ELF-1 (cell line): ENCODE measurements at places on chromosomes 11 and 22.

DNA sequence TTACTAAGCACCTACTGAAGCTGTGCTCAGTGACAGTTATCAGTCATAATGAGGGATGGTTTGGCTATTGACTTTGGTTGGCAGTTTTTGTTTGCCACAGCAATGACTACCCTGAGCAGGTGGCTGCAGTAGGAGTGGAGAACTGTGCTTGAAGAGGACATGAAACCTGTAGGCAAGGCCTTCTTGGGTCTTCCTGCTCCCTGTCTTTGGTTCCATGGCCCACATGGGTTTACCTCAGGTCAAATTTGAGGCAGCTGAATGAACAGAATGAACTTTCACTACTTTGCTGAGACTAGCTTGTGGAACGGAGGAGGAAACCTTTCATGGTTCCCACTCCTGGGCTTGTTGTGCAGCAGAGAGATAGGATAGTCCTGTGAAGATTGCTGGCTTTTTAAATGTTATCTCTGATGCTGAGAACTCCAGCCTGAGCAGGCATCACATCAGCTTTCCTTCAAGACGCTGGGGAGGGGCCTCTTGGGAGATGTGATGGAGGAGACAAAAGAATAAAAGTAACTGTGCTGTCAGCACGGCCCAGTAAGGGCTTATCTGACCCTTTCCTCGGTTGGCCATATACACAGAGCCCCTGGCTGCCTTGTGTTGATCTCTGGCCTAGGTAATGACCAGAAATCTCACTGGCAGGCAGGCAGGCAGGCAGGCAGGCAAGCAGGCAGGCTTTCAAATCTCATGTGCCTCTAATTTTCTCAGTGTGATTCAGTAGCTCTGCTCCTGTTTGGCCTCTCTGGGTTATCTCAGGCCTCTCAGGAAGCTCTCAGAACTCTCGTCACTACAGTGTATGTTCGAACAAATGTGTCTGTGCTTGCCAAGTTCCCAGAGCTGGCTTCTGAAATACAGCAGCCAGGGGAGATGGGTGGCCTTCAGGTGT, 12.0 kb downstream of the STIM1 start:
- peak; percentile 65 for DNase-seq

GRCh38 chr11:85809191-85809590, 1.8 kb downstream of the SYTL2 start:
- DNase-seq, result no peak

GRCh38 chr11:69553416-69554357, 72.2 kb downstream of the LINC01488 start:
- DNase-seq, result no peak

DNA sequence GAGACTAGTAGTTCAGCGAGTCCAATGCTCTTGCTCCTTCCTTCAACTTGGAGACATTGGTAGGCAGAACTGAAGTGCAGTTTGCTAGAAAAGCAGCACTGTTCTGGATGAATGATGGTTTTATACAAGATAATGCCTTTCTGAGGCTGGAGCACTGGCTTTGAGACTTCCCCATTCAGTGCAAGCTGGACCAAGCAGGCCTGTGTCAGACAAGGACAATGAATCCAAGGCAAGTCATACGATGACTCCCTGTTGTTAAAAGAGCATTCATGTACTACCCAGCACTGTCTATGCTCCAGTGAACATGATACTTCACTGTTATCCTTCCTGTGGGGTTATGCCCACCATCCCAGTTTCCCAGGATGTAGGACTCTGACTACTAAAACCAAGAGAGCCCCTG, 242.3 kb upstream of the RAG2 start:
- no peak for DNase-seq

GRCh38 chr11:17714356-17714854, 5.0 kb upstream of the MYOD1 start:
- peak; percentile 62 for DNase-seq

- DNase-seq, result peak; percentile 75
Measured at GRCh38 chr11:62974848-62975522, 9.8 kb downstream of the SLC22A6 start.

GRCh38 chr11:101188173-101188572, 58.6 kb upstream of the PGR start:
- DNase-seq, result no peak

- no peak for DNase-seq
Measured at GRCh38 chr11:78656327-78656726, 81.7 kb upstream of the NARS2 start.

DNA sequence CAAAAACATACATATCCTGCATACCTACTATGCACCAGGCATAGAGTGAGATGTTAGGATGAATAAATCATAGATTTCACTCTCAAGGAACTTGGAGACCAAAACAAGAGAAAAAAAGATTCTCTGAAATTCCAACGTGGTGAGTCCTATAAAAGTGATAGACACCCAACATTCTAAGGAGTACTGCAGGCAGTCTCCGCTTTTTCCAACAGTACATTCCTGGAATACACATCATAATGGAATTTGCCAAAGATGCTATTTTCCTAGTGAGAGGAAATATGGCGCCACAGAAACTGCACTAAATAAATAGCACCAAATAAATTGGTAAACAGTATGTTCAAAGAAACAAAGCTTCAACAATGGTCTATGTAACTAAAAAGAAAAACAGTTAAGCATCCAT, 6.0 kb downstream of the TMEM123 start:
- no peak for DNase-seq

DNA sequence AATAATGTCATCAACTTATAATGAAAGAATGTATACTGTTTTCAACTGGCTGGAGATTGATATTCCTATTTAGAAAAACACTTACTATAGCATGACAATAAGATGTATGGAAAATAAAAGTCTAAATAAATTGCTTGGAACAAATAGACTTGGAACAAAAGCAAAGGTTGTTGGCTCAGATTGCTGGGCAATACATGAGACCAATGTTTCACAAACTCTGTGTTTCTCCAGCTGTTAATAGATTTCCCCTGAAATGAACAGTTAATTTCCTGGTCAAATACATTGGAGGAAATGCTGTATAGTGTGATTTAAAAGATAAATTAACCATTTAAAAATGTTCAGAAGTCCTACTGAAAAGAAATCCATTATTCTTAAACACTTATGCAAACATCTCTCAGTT, 40.1 kb upstream of the CTSC start:
- no peak for DNase-seq

GRCh38 chr11:47332791-47333525, 19.5 kb downstream of the MYBPC3 start:
- no peak for DNase-seq

DNA sequence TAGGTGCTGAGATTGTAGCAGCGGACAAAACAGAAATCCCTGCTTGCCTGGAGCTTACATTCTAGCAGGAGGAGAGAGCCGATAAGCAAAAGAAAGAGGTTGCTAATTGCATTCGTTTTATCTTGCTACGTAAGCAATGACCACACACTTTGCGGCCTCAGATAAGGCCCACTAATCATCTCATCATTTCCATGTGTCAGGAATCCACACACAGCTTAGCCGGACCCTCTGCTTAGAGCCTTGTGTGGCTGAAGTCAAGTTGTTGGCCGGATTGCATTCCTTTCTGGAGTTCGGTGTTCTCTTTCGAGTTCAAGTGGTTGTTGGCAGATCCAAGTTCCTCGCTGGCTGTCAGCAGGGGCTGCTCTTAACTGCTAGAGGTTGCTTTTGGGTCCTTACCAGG, 101.6 kb downstream of the CHST1 start:
- DNase-seq, result peak; percentile 6

GRCh38 chr11:101321222-101321621, 191.6 kb upstream of the PGR start:
- no peak for DNase-seq

DNA sequence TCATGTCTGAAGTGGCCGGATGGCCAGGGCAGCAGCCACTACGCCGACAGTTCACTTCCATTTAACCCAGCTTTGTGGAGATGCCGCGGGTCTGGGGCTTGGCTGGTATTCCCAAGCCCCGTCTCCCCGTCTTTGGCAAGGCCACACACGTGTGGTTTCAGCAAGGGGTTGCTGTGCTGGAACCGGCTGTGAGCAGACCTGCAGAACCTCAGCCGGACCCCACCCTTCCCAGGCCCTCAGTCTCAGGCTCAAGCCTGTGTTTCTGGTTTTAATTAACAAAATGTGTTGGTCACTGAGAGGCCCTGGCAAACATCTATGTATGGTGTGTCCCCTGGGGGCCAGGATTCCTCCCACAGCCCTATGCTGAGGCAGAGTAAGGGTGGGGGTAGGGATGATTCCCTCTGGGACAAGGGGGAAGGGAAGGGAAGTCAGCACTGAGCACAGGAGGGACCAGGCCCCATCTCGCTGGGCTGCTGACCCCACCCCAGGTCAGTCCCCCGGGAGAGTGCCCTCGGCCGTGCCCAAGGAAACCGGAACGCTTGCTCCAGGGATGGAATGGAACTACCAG, 9.3 kb downstream of the OSBPL5 start:
- DNase-seq, result peak; percentile 84

DNA sequence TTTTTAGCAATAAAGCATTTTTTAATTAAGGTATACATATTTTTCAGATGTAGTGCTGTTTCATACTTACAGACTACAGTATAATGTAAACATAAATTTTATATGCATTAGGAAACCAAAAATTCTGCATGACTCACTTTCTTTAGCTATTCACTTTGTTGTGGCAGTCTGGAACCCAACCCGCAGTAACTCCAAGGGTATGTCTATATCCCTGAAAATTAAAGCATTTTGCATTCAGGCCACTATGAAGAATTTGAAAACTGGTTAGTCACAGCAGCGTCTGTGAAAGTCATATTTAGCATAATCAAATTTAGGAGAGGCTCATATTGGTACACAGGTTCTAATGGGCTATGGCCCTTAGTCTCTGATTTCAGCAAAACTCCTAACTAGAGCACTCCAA, 46.8 kb downstream of the BBOX1 start:
- no peak for DNase-seq

GRCh38 chr11:11871991-11872401, 30.2 kb downstream of the USP47 start:
- peak; percentile 21 for DNase-seq

- peak; percentile 6 for DNase-seq
Measured at GRCh38 chr22:29555065-29555644, 1.6 kb upstream of the THOC5 start.

- DNase-seq, result no peak
Measured at GRCh38 chr11:15976433-15977045, 379.8 kb downstream of the SOX6 start.

GRCh38 chr11:100929377-100929776, 200.2 kb downstream of the PGR start:
- DNase-seq, result no peak

DNA sequence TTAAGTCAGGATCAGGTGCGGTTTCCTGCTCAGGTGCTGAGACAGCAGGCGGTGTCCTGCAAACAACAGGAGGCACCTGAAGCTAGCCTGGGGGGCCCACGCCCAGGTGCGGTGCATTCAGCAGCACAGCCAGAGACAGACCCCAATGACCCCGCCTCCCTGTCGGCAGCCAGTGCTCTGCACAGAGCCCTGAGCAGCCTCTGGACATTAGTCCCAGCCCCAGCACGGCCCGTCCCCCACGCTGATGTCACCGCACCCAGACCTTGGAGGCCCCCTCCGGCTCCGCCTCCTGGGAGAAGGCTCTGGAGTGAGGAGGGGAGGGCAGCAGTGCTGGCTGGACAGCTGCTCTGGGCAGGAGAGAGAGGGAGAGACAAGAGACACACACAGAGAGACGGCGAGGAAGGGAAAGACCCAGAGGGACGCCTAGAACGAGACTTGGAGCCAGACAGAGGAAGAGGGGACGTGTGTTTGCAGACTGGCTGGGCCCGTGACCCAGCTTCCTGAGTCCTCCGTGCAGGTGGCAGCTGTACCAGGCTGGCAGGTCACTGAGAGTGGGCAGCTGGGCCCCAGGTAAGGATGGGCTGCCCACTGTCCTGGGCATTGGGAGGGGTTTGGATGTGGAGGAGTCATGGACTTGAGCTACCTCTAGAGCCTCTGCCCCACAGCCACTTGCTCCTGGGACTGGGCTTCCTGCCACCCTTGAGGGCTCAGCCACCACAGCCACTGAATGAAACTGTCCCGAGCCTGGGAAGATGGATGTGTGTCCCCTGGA, at the start of gene MYO7A:
TSS of gene MYO7A (plus strand) at position 327 of the 772 bp plus-strand sequence. CDS start 2,389 bp downstream, outside the sequence.
- DNase-seq, result peak; percentile 97

DNA sequence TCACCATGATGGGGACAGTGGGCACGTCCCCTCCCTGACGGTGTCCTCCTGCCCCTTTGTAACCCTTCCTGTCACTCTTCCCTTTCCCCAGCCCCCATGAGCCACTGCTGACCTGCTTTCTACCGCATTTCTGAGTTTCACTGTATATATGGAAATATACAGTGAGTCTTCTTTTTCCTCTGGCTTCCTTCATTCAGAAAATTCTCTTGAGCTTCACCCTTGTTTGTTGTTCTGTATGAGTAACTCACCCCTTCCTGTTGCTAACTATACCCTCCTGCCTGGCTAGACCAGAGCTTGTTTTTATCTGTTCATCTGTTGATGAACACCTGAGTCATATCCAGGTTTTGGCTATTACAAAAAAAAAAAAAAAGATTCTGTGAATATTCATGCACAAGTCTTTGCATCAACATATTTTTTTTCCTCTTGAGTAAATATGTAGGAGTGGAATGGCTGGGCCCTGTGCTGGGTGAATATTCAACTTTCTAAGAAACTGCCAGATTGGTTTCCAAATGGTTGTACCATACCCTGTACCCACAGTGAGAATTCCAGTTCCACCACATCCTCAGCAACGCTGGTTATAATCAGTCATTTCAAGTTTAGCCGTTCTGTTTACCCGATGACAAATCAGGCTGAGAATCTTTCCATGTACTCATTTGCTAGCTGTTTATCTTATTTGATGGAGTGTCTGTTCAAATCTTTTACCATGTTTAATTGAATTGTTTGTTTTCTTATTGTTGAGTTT, 62.0 kb downstream of the IGF2 start:
- no peak for DNase-seq

- peak; percentile 65 for DNase-seq
Measured at GRCh38 chr11:82775736-82776346, 42.2 kb upstream of the FAM181B start.

DNA sequence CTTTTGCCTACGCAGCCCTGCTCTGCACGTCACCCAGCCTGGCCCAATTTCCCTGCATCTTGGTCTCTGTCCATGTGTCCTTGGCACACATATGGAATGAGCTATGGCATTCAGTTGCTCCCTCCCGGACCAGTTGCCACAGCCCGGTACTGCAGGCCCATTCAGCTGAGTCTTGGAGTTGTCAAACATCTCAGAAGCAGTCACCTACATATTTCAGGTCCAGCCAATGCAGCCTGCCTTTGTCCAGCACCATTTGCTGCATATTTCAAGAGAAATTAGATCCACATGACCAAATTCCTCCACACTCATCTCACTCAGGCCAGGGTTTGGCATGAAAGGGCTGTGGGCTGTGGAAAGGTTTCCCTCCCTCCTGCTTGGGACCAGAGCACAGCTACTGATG, 76.8 kb downstream of the MN1 start:
- DNase-seq, result no peak
